ENCODE measurements at places on chromosomes 3 and 15. TPM values are rescaled to one million over a fixed set of nuclear protein-coding genes. Genes with fewer than 3 reads are reported as not detected.
A peak's percentile ranks its signal among the peaks of the same experiment; 100 is the strongest.

Gene TGM5
- 0.12 TPM for total RNA-seq

Gene JMJD7
- 13.3 TPM for total RNA-seq

Gene BLOC1S6
- total RNA-seq, result 68.5 TPM

Gene MRPS25
- total RNA-seq, result 87.2 TPM

Gene ALDH1A3
- total RNA-seq, result 3.4 TPM

Gene DOCK3
- total RNA-seq, result 0.34 TPM

DNA sequence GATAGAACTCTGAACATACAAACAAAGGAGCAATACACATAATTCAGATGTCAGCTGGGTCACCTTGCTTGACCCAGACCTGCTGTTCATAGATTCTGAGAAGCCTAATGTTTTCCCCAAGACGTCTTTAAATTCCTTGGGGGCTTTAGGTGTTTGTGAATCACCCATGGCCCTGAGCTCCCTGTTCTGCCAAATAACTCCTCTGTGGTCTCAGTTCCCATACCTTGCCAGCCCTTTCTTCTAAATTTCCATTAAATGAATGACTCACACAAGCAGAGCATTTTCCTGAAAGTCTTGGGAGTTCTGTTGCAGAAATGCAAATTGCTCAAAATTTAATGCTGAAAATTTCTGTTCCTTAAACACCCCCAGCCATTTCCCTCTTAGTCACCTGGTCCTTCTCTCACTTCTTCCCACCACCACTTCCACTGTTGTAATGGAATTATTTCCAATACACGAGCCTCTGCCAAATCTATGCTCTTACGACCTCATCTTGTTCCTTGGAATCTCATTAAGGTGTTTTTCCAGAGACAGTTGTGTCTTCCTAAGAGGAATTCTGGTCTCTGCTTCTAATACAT is 33.4 kb upstream of the PSMD6 start:
- DNase-seq, result peak; percentile 58

- DNase-seq, result no peak
Measured at GRCh38 chr3:21484828-21485144, 266.2 kb downstream of the ZNF385D start.

GRCh38 chr3:11776346-11776745 is 70.3 kb downstream of the TAMM41 start:
- DNase-seq, result no peak

DNA sequence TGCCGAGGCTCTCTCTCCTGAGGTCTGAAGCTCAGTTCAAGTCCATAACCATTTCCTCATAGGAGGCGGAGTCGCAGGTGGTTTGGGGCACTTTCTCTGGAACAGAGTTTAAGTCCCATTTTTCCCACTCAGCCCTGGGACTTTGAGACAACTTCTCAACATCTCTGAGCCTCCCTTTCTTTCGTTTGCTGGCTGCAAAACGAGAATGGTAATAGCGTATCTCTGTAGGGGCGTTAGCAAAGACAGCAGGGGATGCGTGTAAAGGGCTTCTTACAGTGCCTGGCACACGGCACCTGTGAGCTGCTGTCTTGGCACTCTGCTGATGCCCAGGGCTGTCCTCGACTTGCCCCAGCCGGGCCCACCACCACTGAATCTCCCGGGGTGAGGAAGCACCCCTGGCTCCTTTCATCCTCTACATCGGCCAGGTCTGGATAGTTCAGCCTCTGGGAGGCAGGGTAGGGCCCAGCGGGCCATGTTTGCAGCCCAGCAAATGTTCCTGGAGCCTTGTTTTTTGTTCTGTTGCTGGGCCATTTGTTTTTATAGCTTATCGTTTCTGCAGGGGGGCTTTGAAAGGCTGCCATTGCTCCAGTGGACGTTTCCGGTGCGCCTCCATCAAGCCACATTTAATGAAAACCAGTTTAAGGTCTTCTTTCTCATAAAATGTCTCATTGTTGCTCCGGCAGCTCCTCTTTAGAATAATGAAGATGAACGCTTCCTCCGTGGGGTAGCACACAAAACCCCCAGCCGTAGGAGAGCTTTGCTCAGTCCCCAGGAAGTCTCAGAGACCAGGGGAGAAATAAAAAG is 60.0 kb upstream of the WNT5A start:
- no peak for DNase-seq
